ENCODE measurements at places on chromosomes 12 and 14. TPM values are rescaled to one million over a fixed set of nuclear protein-coding genes. Genes with fewer than 3 reads are reported as not detected.

DNA sequence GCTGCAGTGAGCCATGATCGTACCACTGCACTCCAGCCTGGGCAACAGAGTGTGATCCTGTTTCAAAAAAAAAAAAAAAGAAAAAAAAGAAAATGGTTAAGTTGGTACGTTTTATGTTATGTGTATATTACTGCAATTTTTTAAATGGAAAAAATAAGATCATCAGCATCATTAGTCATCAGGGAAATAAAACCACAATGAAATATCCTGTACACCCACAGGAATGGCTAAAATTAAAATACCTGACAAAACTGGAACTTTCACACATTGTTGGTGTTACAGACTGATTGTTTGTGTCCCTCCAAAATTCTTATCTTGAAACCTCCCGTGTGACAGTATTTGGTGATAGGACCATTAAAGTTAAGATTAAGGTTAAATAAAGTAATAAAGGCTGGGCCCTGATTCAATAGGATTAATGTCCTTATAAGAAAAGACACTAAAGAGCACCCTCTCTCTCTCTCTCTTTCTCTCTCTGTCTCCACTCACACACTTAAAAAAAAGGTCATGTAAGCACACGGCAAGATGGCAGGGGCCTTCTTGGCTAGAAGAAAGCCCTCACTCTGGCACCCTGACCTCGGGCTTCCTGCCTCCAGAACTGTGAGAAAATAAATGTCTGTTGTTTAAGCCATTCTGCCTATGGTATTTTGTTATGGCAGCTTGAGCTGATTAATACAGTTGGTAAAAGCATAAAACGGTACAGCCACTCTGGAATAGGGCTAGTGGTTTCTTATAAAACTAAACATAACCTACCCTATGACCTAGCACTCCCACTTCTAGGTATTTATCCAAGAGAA, 48.3 kb upstream of the ZFP36L1 start:
- DNase-seq = no peak

SERPINA12 gene
- total RNA-seq = not detected

- DNase-seq = no peak
Measured at GRCh38 chr12:90253136-90253535, 544.5 kb upstream of the ATP2B1 start.

DNA sequence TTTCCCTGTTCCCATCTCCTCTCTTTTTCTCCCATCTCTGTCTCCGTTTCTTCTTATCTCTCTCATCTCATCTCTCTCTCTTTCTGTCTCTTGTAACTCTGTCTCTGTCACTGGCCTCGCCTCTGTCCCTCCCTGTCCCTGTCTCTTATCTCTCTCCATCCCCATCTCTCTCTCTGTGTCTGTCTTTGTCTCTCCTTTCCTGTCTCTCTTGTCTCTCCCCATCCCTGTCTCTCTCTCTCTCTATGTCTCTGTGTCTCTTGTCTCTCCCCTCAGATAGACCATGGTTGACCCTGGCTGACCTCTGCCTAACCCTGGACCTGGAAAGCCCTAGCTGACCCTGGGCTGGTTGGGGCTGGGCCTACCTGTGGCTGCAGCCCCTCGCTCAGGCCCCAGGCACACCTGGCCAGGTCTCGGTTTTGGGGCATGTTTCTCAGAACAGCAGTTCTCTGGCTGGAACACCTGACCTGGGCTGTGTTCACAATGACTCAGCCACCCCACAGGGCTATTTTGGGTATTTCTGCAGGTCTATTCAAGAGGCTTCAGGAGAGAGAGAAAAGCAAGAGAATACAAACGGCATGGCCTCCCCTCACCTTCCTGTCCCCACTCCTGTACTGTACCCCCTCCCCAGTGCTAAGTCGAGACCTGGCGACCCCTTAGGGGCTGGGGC, 174.4 kb downstream of the TMEM121 start:
- no peak for DNase-seq

GRCh38 chr12:53994264-53995001, 5.5 kb upstream of the HOXC9 start:
- no peak for DNase-seq

DNA sequence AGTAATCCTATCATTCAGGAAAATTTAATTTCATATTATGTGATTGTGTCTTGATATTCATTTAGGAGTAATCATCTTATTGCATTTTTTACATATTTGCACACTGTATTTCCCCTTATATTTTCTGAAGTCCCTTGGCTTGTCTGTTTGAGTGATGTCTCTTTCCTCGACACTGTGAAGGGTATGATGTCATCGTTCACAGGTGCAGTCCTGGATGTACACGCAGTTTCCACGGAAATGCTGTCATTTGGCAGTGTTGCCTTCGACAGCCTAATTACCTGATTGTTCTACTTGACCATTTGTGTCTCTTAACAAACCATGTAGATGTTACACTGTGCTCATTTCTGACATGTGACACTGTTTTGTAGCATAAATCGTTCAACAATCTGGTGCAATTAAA, 1277.0 kb downstream of the TMEM121 start:
- no peak for DNase-seq

DNA sequence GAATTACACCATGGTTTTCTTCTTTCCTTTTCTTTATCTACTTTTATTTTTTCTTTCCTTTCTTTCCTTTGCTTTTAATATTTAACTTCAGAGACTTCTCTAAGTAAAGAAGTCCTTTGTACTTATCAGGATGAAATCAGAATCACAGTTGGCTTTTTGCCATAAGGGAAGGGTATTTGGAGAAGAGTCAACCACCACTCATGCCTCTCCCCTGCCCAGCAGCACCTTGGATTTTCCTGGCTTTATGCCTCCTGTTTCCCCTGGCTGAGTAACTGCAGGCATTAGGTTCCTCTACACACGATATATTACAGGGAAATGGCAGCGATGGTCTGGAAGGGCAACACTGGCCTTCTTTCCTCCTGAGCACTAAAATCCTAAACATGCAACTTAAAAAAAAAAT, 266.4 kb upstream of the CAND1 start:
- no peak for DNase-seq

LGALS3 gene
- total RNA-seq = 1,075 TPM

GARIN6 gene
- total RNA-seq = not detected
